ENCODE measurements at places on chromosomes 4 and X. TPM values are rescaled to one million over a fixed set of nuclear protein-coding genes. Genes with fewer than 3 reads are reported as not detected.

The RAP1GDS1 gene
- 14.8 TPM for total RNA-seq

The MAGEA2B gene
- total RNA-seq, result not detected

The CT45A1 gene
- total RNA-seq, result not detected

The MAGEB5 gene
- not detected for total RNA-seq

The DMP1 gene
- not detected for total RNA-seq

The PUDP gene
- 15.7 TPM for total RNA-seq

The HHIP gene
- 0.03 TPM for total RNA-seq

The ARMCX4 gene
- 8.9 TPM for total RNA-seq

The GPRASP1 gene
- 29.8 TPM for total RNA-seq

The NDST3 gene
- not detected for total RNA-seq

The ADAM29 gene
- total RNA-seq, result not detected

The FAT1 gene
- 76.7 TPM for total RNA-seq

The PCDH10 gene
- total RNA-seq, result 1.4 TPM

The RTL9 gene
- total RNA-seq, result 0.37 TPM

The CSN1S1 gene
- total RNA-seq, result not detected

The ARHGAP10 gene
- 47.3 TPM for total RNA-seq

The BTK gene
- 1.6 TPM for total RNA-seq

The PAGE2B gene
- not detected for total RNA-seq

The LINC00632 gene
- 398 TPM for total RNA-seq

The TMEM154 gene
- 1.2 TPM for total RNA-seq

The TAF7L gene
- total RNA-seq, result not detected

The MXRA5 gene
- total RNA-seq, result 3.1 TPM

The ARHGEF38 gene
- total RNA-seq, result not detected

The NDNF gene
- 0.50 TPM for total RNA-seq

The MED12 gene
- 25.9 TPM for total RNA-seq

The TEX13D gene
- total RNA-seq, result not detected

The PRKX gene
- total RNA-seq, result 6.4 TPM

The S100G gene
- total RNA-seq, result not detected

The TSPAN7 gene
- total RNA-seq, result 123 TPM

The CCNG2 gene
- total RNA-seq, result 10.6 TPM

The RPL36A gene
- total RNA-seq, result 98.0 TPM

The SLC9B1 gene
- total RNA-seq, result 0.94 TPM

The SSX2B gene
- total RNA-seq, result not detected

The SSX2 gene
- not detected for total RNA-seq

The SMPX gene
- total RNA-seq, result 442 TPM
